ENCODE measurements at places on chromosomes 4 and X. TPM values are rescaled to one million over a fixed set of nuclear protein-coding genes. Genes with fewer than 3 reads are reported as not detected.

DNA sequence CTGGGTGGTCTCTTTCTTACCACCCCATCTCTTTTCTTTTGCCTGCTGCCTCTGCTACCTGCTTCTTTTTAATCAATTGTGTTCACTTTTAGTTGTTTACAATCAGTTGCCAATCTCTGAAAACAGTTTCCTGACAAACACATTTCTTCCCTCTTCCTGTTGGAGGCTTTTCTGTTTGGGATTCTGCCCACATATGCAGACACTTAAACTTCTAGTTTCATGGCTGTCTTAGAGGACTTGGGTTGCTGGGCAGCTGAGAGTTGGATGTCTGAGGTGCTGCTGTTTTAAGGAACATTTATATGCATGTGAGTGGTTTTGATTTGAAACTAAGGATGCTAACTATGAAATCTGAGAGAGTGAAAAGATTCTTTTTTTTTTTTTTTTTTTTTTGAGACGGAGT is 112.3 kb upstream of the LIMCH1 start:
- no peak for DNase-seq

- no peak for DNase-seq
Measured at GRCh38 chr4:10385994-10386394, 71.2 kb downstream of the ZNF518B start.

DNA sequence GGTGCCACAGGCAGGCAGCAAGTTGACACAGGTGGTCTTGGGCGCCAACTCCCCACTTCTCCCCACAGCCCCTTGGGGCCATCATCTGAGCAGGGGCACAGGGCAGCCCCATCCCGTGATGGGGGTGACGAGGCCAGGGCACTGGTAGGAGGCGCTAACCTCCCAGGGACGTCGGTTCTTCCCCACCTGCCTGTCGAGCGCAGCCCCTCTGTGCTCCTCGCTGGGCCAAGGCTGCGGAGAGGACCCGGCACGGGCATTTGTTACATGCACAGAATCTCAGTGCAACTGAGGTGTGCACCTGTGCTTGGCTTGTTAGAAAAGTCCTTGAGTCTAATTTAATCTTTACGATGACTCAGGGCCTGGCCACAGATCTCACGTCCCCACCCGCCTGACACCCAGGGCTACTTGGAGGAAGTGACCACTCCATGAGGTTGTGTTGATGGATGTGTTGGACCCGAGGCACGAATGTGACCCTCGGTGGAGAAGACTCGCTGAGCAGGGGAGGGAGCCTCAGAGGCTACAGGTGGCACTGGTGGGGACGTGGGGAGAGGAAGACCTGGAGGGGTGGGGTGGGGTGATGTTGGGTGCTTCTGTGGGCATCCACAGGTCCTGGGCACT is 3.1 kb upstream of the SH3TC1 start:
- no peak for DNase-seq

- no peak for DNase-seq
Measured at GRCh38 chrX:55663584-55663983, 40.4 kb downstream of the FOXR2 start.

- no peak for DNase-seq
Measured at GRCh38 chr4:144450526-144450925, 195.4 kb upstream of the HHIP start.

- DNase-seq = peak; percentile 65
Measured at GRCh38 chrX:16993791-16994318, 47.4 kb downstream of the REPS2 start.

Gene STK32B
- 1.5 TPM for total RNA-seq

Gene XAGE1A
- not detected for total RNA-seq
